Left lobe of liver (tissue), 2 donors: ENCODE measurements at places on chromosomes 5 and 9. TPM values are rescaled to one million over a fixed set of nuclear protein-coding genes. Genes with fewer than 3 reads are reported as not detected.

- no peak for DNase-seq
These were observed 45.9 kb downstream of the SEMA6A start for GRCh38 chr5:116528519-116529234.

GRCh38 chr9:70987986-70988385, 133.4 kb downstream of the TRPM3 start:
- no peak for DNase-seq

The ADGRD2 gene
- total RNA-seq, result not detected

The ITGA1 gene
- total RNA-seq, result 69.5 TPM

- DNase-seq, result no peak
These were observed 26.4 kb downstream of the TRIM14 start for GRCh38 chr9:98092613-98092931.

The SIL1 gene
- total RNA-seq, result 90.6 TPM

The C5orf58 gene
- total RNA-seq, result not detected

DNA sequence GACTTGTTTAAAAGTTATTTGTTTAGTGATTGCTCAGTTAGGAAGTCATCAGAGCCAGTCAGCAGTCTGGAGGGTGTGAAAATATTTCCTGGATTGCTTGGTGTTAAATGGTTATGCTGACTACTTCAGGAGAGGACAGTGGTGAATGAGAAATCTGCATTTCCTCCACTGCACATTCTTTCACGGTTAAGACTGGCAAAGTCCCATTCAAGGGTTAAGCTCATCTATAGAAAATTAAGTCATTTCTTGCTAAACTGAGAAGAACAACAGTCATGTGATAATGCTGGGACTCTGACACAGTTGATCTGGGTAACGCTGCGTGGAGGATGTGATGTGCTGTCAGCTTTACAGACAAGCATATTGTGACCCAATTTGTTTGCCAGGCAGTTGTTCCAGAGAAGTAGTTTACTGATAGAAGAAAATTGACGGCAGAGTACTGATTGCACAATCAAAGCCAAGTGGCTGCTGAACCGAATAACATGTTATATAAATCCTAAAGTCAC, 80.4 kb downstream of the GRAMD2B start:
- peak; percentile 59 for DNase-seq

DNA sequence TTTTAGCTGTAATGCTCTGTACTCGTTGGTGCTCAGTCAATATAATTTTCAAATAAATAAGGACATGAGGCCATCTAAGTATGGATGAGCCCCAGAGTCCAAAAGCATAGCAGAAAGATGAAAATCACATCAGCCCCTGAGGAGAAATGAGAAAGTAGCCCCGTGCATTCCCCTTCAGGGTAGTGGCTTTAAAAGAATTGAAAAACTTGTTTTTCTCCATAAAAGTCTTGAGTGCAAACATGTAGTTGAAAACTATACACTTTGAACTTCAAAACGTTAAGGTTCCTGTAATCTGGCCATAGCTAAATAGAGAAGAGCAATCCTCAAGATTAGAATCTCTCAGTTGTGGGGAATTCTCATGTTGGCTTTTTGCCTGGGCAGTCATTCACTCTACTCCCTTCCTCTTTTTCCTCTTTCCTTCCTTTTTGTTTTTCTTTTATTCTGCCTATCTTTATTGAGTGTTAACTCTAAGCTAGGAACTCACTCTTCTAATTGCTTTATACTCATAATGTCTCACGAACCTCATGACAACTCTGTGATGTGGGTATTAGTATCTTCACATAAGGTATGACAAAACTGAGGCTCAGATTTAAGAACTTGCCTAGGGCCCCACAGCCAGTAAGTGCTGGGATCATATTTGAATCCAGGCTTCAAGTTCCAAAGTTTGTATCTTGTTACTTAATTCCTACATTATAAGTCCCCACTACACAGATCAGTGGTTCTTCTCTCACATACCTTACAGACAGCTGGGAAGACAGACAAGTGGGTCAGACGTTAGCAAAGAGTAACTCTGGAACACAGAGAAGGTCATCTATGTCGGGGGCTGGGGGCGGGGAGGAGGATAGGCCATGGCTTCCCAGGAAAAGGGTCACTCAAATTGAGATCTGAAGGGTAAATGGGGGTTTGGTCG, 46.4 kb upstream of the ABCA1 start:
- no peak for DNase-seq

The OCLN gene
- 27.3 TPM for total RNA-seq

The SH2D3C gene
- total RNA-seq, result 3.4 TPM

The ADRA1B gene
- total RNA-seq, result 12.0 TPM

DNA sequence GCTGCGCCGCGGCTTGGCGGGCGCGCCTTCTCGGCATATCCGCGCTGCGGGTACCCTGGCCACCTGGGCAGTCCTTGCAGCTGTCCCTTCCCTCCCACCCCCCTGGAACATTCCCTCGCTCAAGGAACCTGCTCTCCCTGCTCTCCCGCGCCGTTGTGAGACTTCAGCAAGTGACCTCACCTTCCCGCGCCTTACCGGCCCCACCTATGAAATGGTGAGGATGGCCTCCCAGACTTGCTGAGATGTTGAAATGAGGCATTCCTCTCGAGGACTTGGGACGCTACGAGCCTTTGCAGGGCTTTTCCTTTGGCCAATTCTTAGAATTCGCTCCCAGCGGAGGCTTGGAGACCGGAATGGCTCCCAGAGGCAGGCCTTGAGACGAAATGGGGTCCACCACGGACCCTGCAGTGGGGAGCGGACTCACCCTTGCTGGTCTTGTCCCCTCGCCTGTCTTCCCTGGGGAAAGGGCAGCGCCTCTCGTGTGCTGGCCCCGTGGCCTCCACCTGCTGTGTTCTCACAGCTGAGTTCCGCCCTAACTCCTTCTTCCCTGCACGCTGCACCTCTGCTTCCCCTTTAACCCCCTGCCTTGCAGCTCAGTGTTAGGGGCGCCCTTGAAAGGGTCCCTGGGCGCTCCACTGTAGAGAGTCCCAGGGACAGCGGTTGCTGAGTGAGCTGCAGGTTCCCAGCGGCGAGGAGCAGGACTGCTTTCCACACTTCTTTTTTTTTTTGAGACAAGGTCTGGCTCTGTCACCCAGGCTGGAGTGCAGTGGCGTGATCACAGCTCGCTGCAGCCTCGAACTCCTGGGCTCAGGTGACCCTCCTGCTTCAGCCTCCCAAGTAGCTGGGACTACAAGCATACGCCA, 907 bp downstream of the HMCN2 start:
- no peak for DNase-seq

The CMBL gene
- total RNA-seq, result 116 TPM

- DNase-seq, result no peak
These were observed 12.3 kb upstream of the ADGRV1 start for GRCh38 chr5:90546216-90546837.

GRCh38 chr5:112142769-112143270, 276.3 kb downstream of the EPB41L4A start:
- no peak for DNase-seq

GRCh38 chr5:14156650-14157492, 13.7 kb downstream of the TRIO start:
- no peak for DNase-seq

- no peak for DNase-seq
These were observed 130.6 kb upstream of the EPB41L4A start for GRCh38 chr5:112549605-112550166.

DNA sequence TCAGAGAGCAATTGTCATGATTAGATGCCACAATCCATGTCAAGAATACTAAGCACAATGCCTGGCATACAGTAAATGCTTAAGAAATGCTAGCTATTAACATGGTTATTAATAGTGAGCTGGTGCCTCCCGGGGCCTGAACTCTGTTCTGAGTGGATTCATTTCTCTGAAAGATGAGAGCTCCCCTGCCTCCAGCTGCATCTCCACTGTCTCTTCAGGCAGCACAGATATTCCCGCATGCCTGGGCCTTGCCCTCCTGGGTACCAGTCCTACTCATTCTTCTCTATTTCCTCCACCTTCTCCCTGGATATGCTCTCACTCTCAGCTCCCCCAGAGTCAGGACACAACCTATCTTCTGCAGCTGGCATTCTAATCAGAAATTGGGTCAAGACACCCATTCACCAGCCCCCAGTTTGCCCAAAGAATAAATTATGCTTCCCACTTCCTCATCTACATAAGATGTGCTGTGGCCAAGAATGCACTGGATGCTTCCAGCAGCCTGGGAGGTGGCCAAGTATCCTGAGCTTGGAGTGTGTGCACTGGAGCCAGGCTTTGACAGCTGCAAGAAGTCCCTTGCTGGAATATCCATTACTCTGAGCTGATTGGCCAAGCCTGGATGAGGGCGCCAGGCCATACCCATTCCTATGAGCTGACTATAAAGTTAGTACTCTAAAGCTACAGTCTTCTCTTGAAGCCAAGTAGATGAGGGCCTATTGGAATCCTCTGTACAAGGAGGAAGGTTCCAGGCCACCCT, 669.0 kb downstream of the ACTL7B start:
- peak; percentile 51 for DNase-seq

- DNase-seq, result no peak
These were observed 501.3 kb upstream of the RORB start for GRCh38 chr9:73995836-73996235.
